ENCODE measurements at places on chromosomes 11 and 22.

DNA sequence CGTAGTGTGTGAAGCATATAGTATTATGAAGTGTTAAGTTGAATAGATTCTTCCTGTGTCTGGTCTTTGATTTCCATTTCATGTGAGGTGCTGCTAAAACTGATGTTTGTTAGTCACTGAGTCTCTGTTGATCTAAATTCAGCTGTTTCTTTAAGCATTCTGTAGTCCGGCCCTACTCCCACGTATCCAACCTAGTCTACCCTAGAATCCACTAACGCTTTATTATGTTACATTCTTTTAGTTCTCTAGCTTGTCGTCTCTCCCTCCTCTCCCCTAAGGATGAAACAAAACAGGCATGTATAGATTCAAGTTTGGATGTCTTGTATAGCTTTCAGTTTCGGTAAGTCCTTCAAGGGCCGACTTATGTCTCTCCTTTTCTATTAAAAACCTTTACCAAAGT lies 4.1 kb downstream of the WEE1 start:
- no peak for DNase-seq

GRCh38 chr11:61652135-61652534 lies 28.1 kb upstream of the DAGLA start:
- DNase-seq = no peak

DNA sequence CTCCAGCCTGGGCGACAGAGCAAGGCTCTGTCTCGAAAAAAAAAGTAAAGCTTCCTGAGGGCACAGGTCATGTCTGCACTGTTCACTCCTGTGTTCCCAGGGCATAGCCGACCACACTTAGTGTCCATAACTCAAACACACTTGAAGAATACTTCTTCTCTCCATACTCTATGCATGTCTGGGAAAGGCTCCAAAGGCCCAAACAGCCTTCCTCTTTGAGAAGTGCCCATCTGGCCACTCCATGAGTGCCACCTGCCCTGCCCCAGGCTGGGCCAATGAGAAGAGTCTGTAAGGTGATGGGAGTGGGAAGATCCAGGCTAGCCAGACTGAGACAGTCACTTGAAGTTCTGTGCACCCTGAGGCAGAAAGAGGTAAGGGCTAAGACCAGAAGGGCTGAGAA lies 24.7 kb downstream of the DGCR2 start:
- DNase-seq = no peak

- no peak for DNase-seq
Measured at GRCh38 chr11:1870326-1870696, 17.4 kb downstream of the LSP1 start.

- DNase-seq = no peak
Measured at GRCh38 chr11:17651061-17651460, 68.3 kb upstream of the MYOD1 start.

DNA sequence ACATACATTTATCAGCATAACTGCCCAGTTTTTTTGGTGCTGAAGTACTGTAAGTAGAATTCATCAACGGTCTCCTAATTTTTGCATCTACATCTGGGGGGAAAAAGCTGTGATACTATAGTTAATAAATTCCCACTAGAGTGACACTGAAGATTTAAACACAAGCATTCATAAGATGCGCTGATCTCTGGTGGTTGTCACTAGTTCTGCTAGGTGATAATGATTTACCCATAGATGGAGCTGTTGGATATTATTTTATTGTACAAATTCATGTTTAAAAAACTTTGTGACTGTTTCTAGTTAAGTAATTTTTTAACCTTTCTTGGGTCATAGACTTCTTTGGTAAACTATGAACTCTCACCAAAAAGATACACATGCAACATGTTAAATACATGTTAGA lies 106.6 kb downstream of the EMSY start:
- no peak for DNase-seq

GRCh38 chr11:99316776-99317520 lies 296.2 kb downstream of the CNTN5 start:
- DNase-seq = no peak

DNA sequence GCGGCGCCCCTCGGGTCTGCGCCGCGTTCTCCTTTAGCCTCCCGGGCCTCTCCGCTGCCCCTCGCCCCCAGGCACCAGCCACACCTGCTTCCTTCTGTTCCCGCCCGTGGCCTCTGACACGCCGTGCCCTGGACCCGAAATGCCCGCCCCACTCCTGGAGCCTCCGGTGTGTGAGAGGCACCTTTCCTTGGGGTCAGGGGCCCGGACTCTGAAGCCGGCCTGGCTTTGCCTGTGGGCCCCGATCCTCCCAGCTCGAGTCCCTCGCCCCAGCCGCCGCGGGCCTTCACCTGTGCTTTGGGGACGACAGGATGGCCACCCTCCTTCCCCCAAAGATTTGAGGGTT lies 661 bp upstream of the CDPF1 start:
- DNase-seq = peak; percentile 27

DNA sequence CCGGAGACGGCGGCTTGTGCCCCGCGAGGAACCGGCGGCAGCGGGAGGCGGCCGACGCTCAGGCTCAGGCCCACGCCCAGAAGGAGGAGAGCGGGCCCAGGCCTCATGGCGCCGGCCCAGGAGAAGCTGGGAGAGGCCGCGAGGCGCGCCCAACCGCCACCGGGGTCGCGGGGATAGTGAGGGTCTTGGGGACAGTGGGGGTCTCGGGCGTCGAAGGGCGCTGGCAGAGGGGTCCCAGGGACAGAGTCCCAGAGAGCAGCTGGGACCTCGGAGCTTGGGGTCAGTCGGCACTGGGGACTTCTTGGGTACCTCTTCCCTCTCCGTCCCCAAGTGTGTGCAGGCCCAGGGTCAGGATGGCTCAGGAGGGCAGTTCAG lies at the start of gene PKDREJ:
Gene PKDREJ (minus strand): TSS at position 128 of the 375 bp plus-strand sequence. CDS start 21 bp downstream, at position 107.
- DNase-seq = no peak

- no peak for DNase-seq
Measured at GRCh38 chr11:86615487-86615886, 56.9 kb downstream of the ME3 start.

DNA sequence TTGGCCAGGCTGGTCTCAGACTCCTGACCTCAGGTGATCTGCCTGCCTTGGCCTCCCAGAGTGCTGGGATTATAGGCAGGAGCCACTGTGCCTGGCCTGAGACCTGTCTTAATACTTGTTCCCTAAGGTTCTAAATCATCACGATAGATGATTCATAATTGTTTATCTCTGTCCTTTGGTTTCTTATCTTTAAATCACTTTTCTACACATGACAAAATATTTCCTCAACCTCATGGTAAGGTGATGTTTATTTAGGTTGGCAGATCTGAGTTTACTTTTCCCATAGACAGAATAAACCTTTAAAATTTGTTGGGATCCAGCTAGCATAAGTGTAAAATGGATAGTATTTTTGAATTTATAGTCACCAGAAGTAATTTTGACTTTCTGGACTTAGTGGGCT lies 3.5 kb downstream of the PSMD13 start:
- no peak for DNase-seq

GRCh38 chr22:37924386-37925065 lies 18.4 kb downstream of the MICALL1 start:
- DNase-seq = no peak

GRCh38 chr22:33605666-33606065 lies 314.6 kb downstream of the LARGE1 start:
- no peak for DNase-seq

DNA sequence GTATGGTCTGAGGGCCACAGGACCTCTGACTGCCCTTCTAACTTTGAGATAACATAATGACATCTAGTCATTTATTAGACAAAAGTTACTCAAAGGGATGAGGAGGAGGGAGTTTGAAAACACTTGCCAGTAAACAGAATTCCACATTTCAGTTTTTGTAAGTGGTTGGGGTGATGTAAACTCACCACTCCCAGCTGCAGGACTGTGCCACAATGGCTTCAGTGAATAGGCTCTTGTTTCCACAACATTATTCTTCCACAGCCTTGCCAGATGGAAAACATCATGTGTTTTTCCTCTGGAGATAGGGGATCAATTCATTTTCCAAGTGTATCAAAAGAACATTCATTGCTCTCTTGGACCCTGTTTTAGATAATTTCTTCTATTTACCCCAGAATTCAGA lies 147.2 kb upstream of the BDNF start:
- DNase-seq = no peak

GRCh38 chr11:27209562-27210005 lies 153.4 kb downstream of the CCDC34 start:
- DNase-seq = no peak

DNA sequence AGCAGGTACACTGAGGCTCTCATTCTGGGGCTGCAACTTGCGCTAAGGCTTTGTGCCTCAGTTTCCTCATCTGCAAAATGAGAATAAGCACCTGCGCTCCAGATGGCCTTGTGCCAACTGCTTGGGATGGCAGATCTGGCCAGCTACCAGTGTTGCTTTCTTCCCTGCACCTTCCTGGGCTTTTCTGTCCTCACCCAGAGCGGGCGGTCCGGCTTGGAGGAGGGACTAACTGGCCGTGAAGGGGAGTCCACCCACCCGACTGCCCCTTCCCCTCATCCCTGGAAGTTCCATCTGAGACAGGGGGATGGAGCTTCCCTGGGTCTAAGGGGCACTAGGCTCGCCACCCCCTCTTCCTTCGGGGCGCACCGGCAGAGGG lies 3.5 kb downstream of the SLC16A8 start:
- DNase-seq = no peak

DNA sequence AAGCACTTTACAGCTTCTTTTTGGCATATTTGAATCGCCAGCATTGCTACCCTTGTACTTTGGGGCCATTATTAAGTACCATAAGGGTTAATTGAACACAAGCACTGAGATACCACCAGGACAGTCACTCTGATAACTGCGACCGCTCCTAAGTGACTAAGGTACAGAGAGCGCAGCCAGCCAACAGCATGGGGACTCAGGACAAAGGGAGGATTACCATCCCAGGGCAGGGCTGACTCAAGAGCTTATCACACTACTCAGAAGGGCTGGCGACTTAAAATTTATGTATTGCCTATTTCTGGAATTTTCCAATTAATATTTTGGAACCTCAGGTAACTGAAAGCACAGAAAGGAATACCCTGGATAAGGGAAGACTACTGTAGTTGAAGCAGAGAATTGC lies 479 bp downstream of the ZNF280A start:
- no peak for DNase-seq

- peak; percentile 50 for DNase-seq
Measured at GRCh38 chr11:124069429-124070401, 28.6 kb upstream of the OR10G7 start.

Data from activated CD4-positive, alpha-beta T cell treated with anti-CD3 and anti-CD28 coated beads, Interleukin-2, amount 50 U/mL, for 48 hours (primary cell).